Hematopoietic multipotent progenitor cell treated with erythropoietin and hydrocortisone succinate and interleukin-3 and kit ligand, for 6 days (in vitro differentiated cells): ENCODE measurements at places on chromosomes 5 and 9.
A peak's percentile ranks its signal among the peaks of the same experiment; 100 is the strongest.

DNA sequence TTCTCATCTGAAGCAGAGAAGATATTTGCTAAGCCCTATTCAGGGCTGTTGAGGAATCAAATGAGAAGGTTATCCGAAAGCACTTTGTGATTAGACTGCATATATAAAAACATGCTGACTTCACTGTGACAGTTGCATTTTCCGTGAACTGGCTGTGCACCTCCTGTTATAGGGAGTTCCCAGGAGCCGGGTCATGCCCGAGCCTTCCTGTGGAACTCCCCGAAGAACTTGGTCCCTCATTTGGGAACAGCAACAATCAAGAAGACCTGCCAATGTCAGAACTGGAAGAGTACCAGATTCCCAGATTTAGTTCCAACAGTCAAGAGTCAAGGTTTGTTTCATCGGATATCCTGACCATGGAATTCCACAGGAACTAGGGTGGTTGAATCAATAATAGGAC, 130.4 kb upstream of the RAI14 start:
- no peak for DNase-seq

GRCh38 chr5:35668794-35669193, 51.1 kb downstream of the SPEF2 start:
- DNase-seq = no peak

DNA sequence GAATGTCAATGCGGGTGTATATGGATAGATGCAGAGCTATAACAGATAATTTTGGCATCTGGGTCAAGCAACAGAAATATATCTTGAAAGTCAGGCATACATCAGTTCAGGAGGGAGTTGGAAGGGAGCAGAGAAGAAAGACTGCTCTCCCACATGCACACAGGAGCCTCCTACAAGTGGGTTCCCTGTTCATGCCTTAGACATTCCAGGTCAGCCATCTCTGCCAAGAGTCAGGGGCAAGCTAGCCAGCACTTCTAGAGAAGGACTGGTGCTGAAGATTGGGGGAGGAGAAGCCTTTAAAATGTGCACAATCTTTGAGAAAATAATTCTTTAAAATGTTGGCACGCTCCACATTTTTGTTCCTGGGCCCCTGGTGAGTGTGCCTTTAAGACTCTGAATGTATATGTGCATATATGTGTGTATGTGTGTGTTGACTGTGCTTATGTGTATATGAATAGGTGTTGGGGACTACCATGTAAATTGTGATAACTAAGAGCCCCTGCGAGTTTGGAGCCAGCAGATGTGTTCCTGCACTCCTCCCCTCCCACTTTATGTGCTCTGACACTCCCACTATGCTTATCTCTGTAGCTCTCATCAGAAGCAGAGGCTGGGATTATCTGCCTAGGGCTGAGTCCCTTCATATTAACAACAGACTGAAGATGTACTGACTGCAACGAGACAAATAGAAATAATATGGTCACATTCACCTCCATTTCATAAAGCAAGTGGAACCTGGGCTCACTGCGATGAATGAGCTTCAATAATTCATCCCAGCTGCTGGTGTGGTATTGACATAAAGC, 21.5 kb upstream of the DELE1 start:
- peak; percentile 35 for DNase-seq

- no peak for DNase-seq
Measured at GRCh38 chr9:90018688-90019087, 413.9 kb downstream of the GADD45G start.

DNA sequence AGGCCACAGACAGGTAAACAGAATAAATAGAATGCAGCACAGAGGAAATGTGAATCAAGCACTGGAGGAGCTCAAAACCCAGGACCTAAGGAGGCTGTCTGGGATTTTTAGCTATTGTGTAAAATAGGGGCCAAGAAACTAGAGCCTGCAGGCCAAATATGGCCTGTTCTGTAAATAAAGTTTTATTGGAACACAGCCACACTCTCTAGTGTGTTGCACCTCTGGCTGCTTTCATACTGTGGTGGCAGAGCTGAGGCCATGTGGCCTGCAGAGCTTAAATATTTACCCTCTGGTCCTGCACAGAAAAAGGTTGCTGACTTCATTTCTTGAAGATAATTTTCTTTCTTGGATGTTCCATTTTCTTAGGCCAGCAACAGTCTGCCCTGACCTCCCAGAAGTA, 136.4 kb downstream of the WDR41 start:
- no peak for DNase-seq

DNA sequence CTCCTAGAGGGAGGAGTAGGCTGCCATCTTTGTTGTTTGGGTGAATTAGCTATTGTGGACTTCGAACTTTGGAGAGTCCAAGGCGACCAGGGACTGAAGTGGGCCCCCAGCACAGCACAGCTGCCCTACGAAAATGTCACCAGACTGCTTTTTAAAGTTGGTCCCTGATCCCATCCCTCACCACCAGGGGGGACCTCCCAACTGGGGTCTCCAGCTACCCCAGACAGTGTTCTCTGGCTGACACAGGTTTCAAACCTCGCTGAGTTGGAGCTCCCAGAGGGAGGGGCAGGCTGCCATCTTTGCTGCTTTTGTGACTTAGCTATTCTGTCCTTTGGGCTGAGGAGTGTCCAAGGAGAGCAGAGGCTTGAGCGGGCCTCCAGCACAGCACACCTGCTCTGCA, 45.7 kb upstream of the ADRB2 start:
- no peak for DNase-seq

DNA sequence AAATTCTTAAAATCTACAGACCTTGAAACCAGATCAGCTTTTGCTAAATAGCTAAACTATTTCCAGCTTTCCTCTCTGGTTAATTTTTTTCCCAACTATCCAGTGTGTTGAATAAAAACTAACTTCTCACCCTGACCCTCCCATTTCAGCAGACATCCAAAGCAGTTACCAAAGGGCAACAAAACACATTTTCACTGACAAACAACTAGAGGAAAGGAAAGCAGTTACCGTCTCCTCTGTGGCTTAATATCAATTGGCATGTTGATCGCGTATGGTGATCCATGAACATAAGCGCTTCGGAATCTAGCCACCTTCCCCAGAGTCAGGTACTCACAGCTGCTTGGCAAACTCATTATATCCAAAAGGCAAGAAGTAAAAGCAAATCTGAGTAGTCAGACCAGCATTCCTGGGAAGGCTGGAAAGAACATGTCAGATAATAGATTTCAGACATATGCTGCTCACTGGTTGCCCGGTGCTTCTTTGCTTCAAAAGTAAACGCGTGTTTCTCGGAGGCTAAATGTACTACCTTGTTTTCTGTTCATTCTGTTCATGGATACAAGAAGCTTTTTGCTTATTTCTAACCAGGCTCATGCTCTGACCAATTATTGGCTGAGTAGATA, 463.4 kb downstream of the PDE4D start:
- no peak for DNase-seq

- no peak for DNase-seq
Measured at GRCh38 chr5:112640546-112640945, 97.1 kb upstream of the APC start.

DNA sequence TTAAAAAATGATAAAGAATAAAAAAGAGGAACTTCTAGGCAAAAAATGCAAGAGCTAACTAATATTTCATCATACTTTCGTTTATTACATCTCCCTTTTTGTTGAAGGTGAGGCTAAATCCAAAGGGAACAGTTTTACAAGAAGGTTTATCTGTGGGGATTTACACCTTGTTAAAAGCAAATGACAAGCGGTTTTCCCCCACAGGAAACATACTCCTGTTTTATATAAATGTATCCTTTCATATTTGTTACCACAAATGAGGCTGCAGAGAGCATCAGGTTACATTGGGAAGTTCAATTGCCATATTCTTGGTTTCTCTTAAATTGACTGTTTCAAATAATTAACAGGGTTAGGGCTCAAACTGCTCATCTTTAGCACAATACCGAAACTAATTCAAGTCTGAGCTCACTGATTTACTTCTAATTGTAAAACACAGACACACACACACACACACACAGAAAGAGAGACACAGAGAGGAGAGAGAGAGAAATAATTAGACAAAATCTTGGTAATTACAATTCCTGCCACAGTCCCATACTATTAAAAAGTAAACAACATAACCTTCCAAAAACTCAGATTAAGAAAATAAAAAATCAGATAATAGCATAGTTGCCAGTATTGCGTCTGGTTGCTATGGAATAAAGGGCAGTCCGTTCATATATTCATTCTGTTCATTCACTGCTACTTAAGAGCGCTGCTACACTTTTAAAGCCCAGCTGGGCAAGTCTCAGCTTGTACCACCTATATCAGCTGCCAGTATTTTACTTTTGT, 17.1 kb downstream of the RFX3 start:
- peak; percentile 55 for DNase-seq

GRCh38 chr9:105425816-105426433, 21.9 kb upstream of the FSD1L start:
- DNase-seq = peak; percentile 67

DNA sequence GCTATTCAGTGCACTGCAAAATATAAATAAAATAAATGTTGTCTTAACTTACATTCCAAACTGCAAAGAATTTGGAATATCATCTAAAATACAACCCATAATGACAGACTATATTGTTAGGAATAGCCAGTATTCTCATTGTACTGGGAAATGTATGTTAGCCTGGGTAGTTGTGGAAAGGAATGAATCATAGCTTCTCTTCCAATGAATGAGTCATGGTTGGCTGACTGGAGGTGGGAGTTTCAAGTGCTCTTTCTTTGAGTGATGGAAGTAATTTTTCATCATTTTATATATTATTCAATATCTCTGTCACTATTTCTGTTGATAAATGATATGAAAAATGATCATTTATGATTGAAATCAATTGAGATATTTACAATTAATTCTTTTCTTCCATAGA, 158.6 kb upstream of the ARRDC3 start:
- no peak for DNase-seq

DNA sequence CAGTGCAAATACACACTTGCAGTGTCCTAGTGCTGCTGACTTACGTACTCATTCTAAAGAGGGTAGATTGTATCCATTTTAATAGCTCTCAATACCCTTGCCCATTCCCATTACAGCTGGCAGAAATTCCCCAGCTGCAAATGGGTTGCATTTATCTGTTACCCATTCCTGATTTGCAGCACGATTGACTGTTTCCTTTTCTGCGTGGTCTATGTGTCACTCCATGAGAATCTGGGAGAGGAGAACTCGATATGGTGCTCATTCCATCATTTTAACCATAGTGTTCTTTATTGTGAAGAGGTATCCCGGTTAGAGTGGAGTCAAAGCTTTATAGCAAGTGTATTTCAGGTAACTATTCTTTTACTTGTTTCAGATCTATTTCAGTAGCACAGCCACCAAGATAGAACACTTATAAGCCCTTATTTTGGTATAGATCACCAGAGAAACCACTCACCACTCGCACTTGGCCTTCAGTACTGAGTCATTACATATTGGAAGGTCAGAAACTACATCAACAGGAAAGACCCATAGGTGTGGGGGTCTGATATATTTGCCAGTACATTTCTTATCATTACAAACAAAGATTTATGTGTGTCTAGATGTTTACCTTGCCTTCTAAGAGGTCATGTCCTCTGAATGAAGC, 139.5 kb downstream of the MUSK start:
- no peak for DNase-seq

DNA sequence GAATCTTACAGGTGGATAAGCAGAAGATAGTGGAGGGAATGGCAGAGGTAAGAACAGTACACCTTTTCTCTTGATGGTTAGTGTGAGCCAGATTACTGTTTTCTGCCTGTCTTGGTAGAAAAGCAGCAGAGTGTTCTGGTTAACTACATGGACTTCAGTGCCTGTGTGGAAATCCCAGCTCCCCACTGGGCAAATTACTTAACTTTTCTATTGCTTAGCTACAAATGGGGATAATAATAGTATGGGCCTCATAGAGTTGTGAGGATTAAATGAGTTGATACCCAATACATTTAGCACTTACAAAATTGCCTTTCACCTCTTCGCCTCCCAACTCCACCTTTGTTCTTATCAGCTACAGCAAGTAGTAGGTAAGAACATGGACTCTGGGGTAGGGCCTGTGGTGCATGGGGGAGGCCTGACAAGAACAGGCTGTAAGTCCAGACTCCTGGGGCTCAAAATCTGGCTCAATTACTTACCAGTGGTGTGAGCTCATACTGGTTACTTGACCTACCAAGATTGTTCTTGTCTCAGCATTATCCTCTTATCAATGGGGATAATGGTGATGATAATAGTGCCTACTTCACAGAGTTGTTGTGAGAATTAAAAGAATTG, 125.1 kb downstream of the LIFR start:
- DNase-seq = no peak

DNA sequence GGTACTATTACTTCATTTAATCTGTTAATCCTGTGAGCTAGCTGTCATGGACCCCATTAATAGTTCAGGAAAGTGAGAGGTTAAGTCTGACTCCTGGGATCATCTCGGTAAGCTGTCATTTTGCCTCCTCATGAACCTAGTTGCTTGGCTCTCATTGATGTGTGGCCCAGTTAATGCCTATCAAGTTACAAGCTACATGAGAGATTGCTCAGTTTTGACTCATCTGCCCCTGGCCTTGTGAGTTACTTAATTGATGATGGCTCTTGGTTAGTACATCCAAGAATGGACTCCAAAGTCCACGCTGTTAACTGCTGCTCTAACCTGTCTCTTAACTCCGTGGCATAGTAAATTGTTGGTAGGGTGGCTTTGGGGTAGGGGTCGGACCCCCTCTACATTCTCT, 23.9 kb downstream of the LARP1 start:
- DNase-seq = no peak

DNA sequence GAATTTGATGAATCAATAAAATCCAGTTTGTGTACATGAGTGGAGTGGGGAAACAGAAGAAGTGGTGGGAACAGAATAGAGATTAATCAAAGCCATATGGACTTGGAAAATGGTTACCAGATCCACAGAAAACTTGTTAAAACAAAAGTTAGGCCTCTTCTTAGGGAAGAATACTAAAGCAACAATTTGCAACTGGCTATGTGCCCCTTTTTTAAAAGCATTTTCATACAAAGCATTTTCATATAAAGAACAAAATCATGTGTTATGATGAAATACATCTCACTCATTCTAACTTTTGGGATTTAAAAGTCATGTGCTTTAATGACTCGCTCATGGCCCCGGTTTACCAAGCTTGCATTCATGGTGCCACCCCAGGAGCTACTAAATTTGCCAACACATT, 276.9 kb downstream of the EFNA5 start:
- no peak for DNase-seq

GRCh38 chr5:140055152-140055551, 12.1 kb upstream of the NRG2 start:
- no peak for DNase-seq

DNA sequence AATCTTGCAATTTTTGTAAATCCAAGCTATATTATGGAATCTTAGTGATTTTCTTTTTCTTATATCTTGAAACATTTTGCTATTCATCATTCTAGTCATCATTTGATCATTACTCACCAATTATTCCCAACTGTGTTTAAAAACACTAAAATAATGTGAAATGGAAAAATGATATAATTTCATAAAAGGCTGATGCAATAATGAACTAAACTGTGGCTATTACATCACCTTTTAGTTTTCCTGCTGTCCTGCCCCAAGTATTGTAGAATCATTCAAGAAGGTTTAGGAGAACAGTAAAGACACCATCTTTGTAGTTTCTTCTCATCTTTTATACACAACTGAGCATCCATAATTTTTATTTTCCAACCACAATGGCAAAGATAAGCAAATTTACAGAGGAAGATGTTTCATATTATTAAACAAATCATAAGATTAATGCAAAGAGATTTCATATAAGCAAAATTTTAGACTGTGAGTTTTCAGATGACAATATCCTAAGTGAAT, 431.0 kb upstream of the SLC30A5 start:
- DNase-seq = no peak

GRCh38 chr9:28270156-28270555, 696.9 kb upstream of the C9orf72 start:
- no peak for DNase-seq
